Calu3 (cell line): ENCODE measurements at places on chromosomes 5 and 9.

DNA sequence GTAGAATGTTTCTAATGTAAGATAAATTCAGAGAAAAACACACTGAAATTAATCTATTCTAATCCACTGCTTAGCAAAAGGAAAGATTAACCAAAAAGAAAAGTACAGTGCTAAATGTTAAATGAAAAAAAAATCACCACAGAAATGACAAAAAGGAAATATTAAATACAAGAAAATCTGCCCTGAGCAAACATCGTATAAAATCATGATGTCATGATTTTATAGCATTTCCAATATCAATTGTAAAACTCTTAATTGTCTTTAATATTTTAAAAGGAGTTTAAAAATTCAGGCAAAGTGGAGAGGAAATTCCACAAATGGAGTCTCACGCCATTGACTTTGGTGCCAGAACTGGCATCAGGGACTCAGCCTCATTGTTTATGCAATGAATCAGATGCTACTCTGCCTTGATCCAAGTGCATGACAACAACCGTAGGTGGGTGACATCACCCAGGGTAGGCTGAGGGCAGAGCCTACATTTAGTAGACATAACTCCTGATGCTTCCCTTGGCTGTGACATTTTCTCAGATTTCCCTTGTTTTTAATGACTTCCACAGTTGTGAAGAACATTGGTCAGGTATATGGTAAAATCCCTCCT is 696.8 kb downstream of the SEMA5A start:
- no peak overlapping the region for H3K27ac ChIP-seq
- no peaks in the 10 kb centered on the region for H3K27me3 ChIP-seq
- H3K36me3 ChIP-seq, result no peaks in the 10 kb centered on the region
- H3K4me1 ChIP-seq, result no peaks in the 10 kb centered on the region

GRCh38 chr9:112503170-112503569 is 16.5 kb downstream of the KIAA1958 start:
- no peak for DNase-seq
- no peak overlapping the region for H3K27ac ChIP-seq
- peaks cover 17% of the 10 kb centered on the region for H3K4me1 ChIP-seq
- no peak overlapping the region for H3K4me3 ChIP-seq

- H3K27ac ChIP-seq, result no peak overlapping the region
- no peak for DNase-seq
- no peak overlapping the region for H3K4me3 ChIP-seq
- H3K27me3 ChIP-seq, result peaks cover 81% of the 10 kb centered on the region
- H3K4me1 ChIP-seq, result no peaks in the 10 kb centered on the region
- H3K36me3 ChIP-seq, result no peaks in the 10 kb centered on the region
Measured at GRCh38 chr5:66406761-66407336, 189.3 kb upstream of the MAST4 start.

GRCh38 chr5:76733049-76733417 is 17.1 kb downstream of the F2R start:
- H3K36me3 ChIP-seq, result no peaks in the 10 kb centered on the region
- no peak overlapping the region for H3K4me3 ChIP-seq
- no peak overlapping the region for H3K27ac ChIP-seq
- DNase-seq, result no peak
- peaks cover 8% of the 10 kb centered on the region for H3K4me1 ChIP-seq

DNA sequence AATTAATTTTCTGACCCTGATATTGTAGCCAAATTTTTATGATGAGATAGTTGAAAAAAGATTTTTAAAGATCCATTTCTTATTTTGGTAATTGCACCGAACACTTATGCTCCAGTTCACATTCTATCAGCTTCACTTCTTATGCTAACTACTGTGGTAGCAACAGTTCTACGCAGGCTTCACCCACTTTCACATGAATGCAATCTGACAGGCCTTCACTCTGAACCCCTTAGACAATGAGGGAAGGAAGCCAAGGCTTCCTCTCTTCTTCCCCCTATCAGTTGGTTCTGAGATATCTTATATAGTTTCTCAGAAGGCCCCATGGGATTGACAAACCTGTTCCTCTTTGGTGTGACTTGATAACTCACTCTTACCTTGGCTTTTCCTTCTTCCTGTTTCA is 185.8 kb downstream of the CETN3 start:
- no peaks in the 10 kb centered on the region for H3K27me3 ChIP-seq
- DNase-seq, result no peak

DNA sequence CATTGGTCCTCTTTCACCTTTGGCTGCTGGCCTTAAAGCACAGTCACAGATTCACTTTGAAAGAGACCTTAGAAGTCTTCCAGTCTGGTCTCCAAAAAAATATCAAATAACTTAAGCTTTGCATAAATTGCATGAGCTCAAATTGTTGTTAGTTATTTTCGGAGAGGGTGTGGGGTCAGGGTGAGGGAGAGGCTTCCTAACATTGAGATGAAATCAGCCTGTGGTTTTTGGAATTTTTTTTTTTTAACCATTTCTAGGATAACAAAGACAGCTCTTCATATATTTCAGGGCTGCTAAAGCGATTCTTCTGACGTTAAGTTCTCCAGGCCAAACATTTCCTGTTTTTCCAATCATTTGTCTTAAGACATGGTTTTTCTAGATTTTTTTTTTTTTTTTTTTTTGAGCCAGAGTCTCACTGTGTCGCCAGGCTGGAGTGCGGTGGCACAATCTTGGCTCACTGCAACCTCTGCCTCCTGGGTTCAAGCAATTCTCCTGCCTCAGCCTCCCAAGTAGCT is 4.5 kb downstream of the OCLN start:
- peaks cover 34% of the 10 kb centered on the region for H3K4me1 ChIP-seq
- peak overlapping the region; percentile 65 for H3K27ac ChIP-seq
- H3K4me3 ChIP-seq, result peak overlapping the region; percentile 100
- no peaks in the 10 kb centered on the region for H3K27me3 ChIP-seq
- H3K36me3 ChIP-seq, result peaks cover 50% of the 10 kb centered on the region

GRCh38 chr5:111385970-111386831 is 126.1 kb downstream of the STARD4 start:
- H3K27me3 ChIP-seq, result no peaks in the 10 kb centered on the region
- H3K27ac ChIP-seq, result no peak overlapping the region
- no peaks in the 10 kb centered on the region for H3K36me3 ChIP-seq
- H3K4me3 ChIP-seq, result no peak overlapping the region

DNA sequence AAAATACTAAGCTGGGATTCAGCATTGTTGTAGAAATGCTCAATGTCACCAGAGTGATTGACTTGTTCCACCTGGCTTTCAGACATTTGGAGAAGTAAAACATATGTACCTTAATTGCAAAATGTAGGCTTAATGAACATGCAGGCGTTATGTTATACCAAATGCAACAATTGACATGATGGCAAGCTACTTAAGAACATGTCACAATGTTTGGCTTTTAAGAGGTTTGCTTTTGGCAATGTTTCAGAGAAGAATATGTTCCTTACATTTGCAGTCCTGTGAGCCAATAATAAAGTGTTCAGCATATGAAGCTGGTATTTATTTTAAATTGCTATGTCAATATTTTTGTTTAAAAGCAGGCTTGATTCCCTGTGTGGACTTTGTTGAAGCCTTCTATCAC is 111.7 kb upstream of the NUDT12 start:
- H3K27me3 ChIP-seq, result no peaks in the 10 kb centered on the region
- H3K36me3 ChIP-seq, result no peaks in the 10 kb centered on the region
- peaks cover 11% of the 10 kb centered on the region for H3K4me1 ChIP-seq
- no peak for DNase-seq
- no peak overlapping the region for H3K4me3 ChIP-seq

DNA sequence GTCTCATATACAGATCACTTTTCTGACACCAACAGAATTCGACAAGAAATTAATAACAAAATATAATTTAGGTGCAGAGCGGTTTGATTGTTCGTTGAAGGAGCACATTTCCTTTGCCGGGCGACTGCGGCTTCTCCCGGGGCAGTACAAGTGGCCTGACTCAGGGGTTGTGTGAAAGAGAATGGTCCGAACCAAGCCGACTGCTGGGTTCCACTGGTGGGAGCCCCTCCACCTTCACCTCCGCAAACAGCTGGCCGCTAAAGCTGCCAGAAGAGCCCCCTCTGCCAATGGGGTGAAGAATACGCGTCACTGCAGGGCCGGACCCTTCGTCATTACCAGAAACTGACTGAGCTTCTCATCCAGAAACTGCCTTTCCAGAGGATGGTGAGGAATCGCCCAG is 156.0 kb upstream of the IFNE start:
- no peak for DNase-seq
- H3K36me3 ChIP-seq, result no peaks in the 10 kb centered on the region
- no peak overlapping the region for H3K27ac ChIP-seq
- no peak overlapping the region for H3K4me3 ChIP-seq
- no peaks in the 10 kb centered on the region for H3K27me3 ChIP-seq

DNA sequence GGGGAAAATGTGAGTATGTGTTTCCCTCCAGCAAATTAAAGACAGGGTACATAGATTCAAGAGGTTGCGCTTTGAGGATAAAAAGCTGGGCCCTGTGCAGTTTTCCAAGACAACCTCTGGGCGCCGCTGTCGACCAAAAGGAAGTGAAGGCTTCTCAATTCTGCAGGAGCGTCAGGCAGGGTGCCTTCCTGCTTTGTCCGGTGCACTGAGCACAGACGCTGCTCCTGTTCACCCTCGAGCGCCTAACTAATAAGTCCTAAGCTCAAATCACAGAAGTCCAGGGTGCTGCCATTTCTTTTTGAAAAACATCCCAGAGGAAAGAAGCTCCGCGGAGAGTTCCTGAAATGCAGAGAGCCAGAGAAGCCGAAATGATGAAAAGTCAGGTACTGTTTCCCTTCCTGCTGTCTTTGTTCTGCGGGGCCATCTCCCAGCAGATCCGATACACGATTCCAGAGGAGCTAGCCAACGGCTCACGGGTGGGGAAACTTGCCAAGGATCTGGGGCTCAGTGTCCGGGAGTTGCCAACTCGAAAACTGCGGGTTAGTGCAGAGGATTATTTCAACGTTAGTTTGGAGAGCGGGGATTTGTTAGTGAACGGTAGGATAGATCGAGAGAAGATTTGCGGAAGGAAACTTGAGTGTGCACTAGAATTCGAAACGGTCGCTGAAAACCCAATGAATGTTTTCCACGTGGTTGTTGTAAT is at the start of gene PCDHGB1:
TSS of gene PCDHGB1 (plus strand) at position 183 of the 703 bp plus-strand sequence. CDS start at position 345, 162 bp downstream.
- H3K4me3 ChIP-seq, result no peak within 1 kb of the TSS
- no peak for DNase-seq

DNA sequence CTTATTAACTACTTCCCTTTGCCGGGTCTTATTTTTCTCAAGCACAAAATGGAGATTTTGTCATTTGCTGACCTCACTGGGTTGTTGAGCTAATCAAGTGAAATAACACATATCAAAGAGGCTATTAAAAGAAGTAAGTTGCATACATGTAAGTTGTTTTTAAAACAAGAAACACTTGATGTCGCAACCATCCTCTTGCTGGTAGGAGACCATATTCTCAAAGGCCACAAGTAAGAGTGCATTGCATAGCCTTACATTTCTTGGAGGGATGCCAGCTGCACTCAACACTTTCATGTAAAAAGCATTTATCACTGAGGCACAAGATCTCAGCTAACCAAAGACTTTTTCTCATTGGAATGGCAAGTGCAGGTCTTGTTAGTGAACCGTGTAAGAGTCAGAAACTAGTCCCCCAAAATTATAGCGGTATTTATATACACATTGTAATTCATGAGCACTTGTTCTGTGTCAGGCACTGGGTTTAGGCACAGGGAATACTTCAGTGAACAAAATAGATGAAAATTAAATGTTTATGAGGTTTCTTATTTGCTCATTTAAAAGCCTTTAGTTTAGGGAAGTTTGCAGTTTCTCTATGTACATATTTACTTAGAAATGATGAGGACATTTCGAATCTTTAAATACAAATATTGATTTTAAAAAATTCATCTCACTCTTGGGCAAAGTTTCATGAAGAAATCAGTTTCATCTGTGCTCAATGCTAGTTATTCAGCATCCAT is 72.0 kb downstream of the ZFAND5 start:
- H3K4me1 ChIP-seq, result peaks cover 39% of the 10 kb centered on the region
- H3K27me3 ChIP-seq, result no peaks in the 10 kb centered on the region
- peak overlapping the region; percentile 97 for H3K27ac ChIP-seq
- no peak overlapping the region for H3K4me3 ChIP-seq
- peak; percentile 53 for DNase-seq

GRCh38 chr9:124475158-124475867 is 25.1 kb downstream of the ADGRD2 start:
- H3K27me3 ChIP-seq, result peaks cover 60% of the 10 kb centered on the region
- no peak overlapping the region for H3K27ac ChIP-seq
- no peak overlapping the region for H3K4me3 ChIP-seq
- peaks cover 6% of the 10 kb centered on the region for H3K4me1 ChIP-seq

DNA sequence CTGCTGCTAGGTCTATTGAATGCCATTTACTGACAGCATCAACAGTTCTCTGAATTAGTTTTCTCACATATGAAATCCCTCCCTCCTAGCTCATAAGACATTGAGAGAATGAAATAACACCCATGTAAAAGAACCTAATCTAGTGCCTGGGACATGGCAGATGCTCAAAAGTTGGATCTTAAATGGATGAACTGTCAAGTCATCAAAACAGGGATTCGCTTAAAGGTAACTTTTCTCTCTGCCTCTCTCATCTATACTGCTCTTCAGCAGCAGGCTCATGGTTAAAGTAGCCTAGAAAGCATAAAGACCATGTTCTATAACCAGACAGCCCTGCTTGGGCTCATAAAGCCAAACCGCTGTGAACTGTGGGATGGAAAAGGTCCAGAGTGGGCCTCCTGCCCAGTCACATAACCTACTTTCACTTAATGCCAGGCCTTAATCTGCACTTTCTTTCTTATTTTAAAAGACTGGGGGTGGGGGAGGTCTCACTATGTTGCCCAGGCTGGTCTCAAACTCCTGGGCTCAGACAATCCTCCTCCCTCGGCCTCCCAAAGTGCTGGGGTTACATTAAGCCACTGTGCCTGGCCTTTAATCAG is 3.7 kb downstream of the TMEM245 start:
- H3K27me3 ChIP-seq, result no peaks in the 10 kb centered on the region
- no peak for DNase-seq
- no peak overlapping the region for H3K4me3 ChIP-seq
- H3K36me3 ChIP-seq, result peaks cover 35% of the 10 kb centered on the region

- DNase-seq, result no peak
- H3K27ac ChIP-seq, result no peak overlapping the region
- H3K27me3 ChIP-seq, result no peaks in the 10 kb centered on the region
Measured at GRCh38 chr9:38443597-38443996, 19.3 kb upstream of the IGFBPL1 start.

DNA sequence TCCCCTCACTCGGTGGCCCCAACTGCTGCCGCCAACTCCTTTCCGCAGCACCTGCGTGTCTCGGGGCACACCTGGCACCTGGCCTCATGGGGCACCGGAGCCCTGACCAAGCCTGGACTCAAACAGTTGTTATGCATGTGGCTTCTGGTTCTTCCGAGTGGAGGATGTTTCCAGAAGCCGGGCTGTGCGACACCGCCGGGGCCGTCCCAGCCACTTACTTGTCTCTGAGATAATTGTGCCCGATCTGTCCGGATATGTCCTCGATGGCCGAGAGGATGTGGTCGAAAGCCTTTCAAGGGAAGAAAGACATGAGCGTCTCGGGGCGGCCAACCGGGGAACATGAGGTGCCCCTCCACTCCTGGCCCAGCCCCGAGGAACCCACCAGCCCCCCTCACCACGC is 38.4 kb downstream of the EXOC3 start:
- peaks cover 9% of the 10 kb centered on the region for H3K36me3 ChIP-seq
- no peaks in the 10 kb centered on the region for H3K4me1 ChIP-seq
- H3K27me3 ChIP-seq, result peaks cover 25% of the 10 kb centered on the region
- no peak overlapping the region for H3K27ac ChIP-seq
- no peak overlapping the region for H3K4me3 ChIP-seq
